Activated naive CD4-positive, alpha-beta T cell treated with anti-CD3 and anti-CD28 coated beads for 36 hours (primary cell): ENCODE measurements at places on chromosomes 5 and 9.
A peak's percentile ranks its signal among the peaks of the same experiment; 100 is the strongest.

DNA sequence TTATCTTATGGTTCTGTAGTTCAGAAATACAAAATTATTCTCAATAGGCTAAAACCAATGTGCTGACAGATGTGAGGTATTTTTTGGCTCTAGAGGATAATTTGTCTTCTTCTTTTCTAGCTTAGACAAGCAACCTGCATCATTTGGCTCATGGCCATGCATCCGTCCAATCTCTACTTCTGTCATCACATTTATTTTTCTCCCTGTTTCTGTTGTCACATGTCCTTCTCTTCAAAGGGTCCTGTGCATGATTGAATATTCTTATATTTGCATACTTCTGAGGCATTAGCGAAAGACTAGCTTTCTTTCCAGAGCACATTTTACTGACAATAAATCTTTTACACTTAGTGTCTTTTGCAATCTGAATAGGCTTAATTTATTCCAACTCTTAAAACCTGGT, 564.7 kb downstream of the CDH10 start:
- DNase-seq = no peak

DNA sequence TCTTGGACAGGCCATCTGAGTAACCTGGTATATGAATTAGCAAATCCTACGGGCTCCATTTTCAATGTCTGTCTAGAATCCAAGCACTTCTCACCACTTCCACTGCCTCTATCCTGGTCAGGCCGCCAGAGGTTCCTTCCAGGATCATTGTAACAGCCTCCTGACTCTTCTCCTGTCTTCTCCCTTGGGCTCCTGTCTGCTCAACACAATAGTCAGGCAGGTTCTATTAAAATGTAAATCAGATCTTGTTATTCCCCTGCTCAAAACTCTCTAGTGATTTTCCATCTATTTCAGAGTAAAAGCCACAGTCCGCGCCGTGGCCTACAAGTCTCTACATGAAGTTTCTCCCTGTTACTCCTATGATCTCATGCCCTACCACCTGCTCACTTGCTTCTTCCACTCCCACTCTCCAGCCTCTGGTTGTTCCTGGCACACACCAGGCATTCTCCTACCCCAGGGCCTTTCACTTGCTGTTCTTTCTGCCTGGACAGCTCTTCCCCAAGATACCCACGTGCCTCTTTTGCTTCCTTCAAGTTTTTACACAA, 21.7 kb downstream of the ZNF366 start:
- DNase-seq = no peak

DNA sequence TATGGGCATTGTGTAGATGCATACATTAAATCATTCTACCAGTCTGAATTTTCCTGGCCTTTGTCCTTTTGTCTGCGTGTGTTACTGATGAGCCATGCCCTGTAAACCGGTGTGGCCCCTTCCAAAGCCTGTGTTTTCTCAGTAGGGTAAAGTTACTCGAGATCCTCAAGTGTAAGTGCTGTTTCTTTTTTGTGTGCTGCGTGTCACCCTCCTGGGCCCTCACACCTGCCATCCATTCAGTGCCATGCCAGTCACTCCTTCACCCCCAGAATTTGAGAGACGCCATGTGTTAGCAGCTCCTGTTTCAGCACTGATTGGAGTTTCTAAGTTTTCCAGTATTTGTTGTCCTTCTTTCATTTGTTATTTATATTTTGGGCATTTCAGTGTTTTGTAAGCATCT, 288.2 kb downstream of the FANCC start:
- DNase-seq = no peak

GRCh38 chr5:132497488-132497997, 7.0 kb upstream of the IRF1 start:
- DNase-seq = no peak

- DNase-seq = peak; percentile 84
These were observed 69.3 kb upstream of the NIPAL4 start for GRCh38 chr5:157390551-157391297.

GRCh38 chr9:462606-463005, 247.9 kb downstream of the DOCK8 start:
- DNase-seq = no peak

GRCh38 chr5:31972558-31972957, 201.6 kb downstream of the GOLPH3 start:
- no peak for DNase-seq

- DNase-seq = peak; percentile 3
These were observed 82.9 kb downstream of the CACNA1B start for GRCh38 chr9:137960496-137960895.

DNA sequence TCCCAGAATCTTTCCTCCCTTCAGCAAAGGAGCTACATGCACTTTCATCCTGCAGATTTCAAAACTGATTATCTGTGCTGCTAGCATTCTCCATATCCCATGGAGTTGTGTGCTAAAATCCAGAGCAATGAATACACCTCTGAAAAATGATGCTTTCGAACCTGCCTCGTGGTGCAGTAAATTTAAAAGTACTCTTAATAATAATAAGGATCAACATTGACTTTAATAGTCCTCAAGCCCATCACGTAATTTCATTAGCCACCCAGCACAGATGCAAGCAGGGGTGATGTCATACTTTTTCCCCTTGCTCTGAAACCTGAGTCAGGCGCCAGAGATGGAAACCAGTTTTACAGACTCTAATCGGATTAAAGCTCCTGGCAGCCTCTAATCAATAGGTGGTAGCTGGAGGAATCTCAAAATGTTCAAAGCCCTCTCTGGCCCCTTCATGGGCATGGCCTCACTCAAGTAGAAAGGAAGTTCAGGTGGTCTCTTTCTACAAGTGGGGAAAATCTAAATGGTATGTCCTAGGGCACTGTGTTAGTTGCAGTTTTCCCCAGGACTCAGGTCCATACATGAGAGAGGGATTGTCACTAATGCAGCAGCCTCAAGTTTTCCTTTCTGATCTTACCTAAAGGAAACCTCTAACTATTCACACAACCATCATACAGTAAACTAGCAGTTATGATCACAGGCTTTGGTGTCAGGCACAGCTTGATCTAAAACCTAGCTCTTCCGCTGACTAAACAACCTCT, 221.6 kb upstream of the SLC30A5 start:
- DNase-seq = no peak

DNA sequence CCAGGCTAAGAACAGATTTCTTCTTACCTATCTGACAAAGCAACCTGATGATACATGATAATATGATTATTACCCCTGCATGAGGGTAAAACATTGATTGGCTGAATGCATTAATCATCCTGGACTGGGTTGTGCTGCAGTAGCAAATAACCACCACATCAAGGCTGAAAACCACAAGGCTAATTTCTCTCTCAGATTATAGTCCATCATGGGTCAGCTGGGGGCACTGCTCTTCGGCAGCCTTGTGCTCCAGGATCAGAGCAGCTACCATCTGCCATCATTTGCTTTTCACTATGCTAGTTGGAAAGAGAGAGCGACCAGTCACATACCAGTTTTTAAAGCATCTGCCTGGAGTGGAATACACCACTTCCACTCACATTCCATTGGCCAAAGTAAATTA, 383.5 kb downstream of the RASEF start:
- DNase-seq = no peak

DNA sequence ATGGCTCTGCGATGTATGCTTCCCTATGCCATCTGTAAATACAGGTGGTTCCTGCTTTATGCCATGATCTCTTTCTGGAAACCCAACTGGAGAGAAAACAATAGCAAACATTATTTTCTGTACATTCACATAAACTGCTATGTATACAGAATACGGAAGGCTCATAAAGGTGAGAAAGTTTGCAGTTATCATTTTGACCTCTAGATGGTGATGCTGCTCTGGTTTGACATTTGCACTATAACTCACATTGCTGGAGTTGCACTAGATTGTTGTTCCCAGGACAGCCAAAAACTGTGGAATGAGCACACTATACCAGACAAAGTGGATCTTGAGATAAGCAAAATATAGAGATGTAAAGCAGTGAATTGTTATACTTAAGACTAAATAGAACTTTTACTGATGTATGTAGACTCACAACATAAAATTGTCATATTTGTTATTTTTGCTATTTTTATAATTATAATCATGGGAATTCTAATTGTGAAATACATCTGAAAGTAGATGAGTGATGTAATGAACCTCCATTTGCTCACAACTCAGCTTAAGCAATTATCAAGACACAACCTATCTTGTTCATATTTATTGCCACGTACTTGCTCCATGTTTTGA, 246.5 kb downstream of the PTPRD start:
- DNase-seq = no peak

DNA sequence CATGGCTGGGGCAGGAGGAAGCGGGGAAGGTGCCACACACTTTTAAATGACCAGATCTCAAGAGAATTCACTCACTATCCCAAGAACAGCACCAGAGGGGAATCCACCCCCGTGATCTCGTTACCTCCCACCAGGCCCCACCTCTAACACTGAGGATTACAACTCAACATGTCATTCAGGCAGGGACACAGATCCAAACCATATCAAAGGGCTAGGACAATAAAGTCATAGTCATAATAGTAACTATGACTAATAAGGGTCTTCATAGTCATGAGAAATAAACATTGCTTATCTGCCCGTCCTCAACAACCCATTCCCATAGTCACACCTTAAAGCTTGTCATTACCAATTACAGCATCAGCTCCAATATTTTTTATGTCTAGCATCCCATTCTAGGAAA, 65.3 kb upstream of the SMC2 start:
- DNase-seq = peak; percentile 35

- no peak for DNase-seq
These were observed 43.9 kb downstream of the SLC46A2 start for GRCh38 chr9:112846528-112847488.

- DNase-seq = no peak
These were observed 109.5 kb downstream of the SMIM23 start for GRCh38 chr5:171895081-171895480.

- no peak for DNase-seq
These were observed 2.2 kb downstream of the DOCK8 start for GRCh38 chr9:216866-217265.

DNA sequence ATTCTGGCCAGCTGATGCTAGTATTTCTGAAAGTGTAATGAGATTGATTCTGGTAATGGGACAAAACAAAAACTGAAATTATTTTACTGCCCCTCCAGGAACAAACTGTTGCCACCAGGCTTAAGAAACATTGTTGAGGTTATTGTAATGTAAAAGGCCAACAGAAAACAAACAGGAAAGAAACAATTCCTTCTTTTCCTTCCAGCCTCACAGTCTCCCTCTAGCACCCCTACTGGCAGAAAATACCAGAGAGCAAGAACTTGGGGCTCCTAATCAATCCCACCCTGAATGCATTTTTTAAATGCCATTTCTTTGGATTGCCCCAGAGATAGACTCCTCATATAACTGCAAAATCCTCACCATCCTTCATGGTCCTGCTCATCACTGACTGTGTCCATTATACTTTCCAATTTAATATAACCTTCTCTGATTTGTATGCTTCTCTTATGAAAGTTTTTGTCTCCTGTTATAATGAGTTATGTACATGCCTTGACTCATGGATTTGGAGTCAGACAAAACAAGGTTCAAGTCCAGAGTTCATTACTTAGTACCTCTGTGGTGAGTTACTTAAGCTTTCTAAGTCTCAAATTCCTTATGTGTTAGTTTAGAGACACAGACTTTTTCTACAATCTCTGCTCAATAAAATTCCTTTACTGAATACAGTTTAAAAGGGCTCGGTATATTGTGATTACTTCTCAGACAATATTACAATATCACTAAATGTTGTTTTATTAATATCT, 157.9 kb upstream of the FBN2 start:
- no peak for DNase-seq

- DNase-seq = no peak
These were observed 3.9 kb downstream of the EGFL7 start for GRCh38 chr9:136666372-136667213.

DNA sequence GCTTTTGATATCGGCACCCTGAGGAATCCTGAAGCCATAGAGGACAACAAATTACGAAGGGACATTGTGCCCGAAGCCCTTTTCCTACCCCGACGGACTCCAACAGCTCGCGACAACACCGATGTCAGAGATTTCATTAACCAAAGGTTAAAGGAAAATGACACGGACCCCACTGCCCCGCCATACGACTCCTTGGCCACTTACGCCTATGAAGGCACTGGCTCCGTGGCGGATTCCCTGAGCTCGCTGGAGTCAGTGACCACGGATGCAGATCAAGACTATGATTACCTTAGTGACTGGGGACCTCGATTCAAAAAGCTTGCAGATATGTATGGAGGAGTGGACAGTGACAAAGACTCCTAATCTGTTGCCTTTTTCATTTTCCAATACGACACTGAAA, 129.5 kb downstream of the CDH6 start:
- no peak for DNase-seq

GRCh38 chr5:90911169-90911568, 352.6 kb downstream of the ADGRV1 start:
- DNase-seq = no peak

DNA sequence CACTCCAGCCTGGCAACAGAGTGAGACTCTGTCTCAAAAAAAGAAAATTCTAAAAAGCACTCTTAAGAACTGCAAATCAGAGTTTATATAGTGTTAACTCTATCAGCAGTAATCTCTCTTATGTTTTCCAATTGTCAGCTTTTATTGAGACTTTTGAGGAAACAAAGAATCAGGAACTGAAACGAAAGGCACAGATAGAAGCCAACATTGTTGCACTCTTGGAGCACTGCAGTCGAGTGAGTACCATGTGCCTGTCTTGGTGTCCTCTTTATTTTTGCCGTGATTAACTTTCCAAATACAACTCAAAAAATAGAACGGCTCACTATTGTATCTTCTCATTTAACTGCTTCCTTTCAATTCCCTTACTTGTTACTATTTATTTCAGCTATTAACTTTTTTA, 41.7 kb upstream of the LRRC19 start:
- DNase-seq = no peak
